Endothelial cell (in vitro differentiated cells): ENCODE measurements at places on chromosomes 13 and 19.

- no peak for DNase-seq
Measured at GRCh38 chr19:1290703-1291651, 5.3 kb downstream of the EFNA2 start.

- peak; percentile 5 for DNase-seq
Measured at GRCh38 chr13:104773775-104774174, 1707.6 kb upstream of the SLC10A2 start.

DNA sequence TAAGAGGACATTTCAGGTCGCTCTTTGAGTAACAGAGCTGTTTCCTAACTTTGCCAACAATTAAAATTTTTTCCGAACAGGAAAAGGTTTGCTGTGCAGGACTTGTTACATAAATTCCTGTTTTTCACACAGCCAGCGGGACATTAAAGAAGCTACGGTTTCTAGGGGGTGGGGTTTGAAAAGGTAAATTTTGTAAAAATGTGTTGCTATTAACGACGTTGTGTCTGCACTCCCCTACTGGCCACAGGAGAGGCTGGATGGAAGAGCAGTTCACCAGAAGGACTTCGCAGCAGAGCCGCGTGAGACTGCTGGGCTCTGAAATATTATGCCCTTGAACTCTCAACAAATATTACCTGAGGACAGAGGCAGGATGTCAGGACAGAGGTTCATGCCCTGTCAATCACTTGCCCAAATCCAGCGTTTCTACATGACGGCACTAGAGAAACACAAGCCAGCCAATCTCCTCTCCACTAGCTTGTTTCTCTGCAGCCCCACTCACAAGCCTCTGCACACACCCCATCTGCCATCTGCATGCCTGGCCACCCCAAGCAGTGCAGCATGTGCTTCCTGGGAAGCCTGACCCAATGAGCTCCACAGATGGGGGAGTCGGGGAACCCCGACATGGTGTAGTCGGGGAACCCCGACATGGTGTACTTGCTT is 102.0 kb downstream of the FOXO1 start:
- DNase-seq, result no peak

- DNase-seq, result peak; percentile 15
Measured at GRCh38 chr19:58154287-58154678, 3.7 kb upstream of the ZNF329 start.

GRCh38 chr13:84570831-84571230 is 688.6 kb upstream of the SLITRK1 start:
- DNase-seq, result no peak

DNA sequence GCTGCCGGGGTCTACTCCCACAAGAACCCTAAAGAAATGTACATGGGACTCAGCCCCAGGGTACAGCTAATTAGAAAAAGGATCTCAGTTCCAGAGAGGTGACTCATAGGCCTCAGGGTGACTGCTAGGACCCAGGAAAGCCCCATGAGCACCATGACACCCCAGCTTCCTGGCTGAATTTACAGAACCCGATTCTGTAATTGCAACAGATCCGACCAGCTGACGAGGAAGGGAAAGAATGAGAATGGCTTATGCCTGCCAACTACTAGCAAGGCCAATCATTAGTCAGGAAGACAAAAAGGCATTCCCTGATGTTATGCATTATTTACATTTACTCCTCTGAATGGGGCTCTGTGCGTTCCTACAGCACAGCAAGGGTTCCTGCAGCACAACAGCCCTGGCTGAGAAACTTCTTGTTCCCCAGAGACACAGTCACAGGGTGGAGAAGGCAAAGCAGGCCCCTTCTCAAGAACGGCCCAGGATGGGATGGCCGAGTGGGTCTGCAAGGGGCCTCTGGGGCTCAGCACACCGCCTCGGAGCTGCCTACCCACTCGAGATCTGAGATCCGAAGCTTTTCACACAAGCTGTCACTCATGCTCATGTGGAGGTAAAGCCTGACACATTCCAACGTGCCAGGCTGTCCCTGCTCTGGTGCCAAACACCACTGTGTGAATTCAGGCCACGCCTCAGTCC is 27.2 kb downstream of the PBX4 start:
- DNase-seq, result no peak

- DNase-seq, result peak; percentile 88
Measured at GRCh38 chr19:5436106-5436947, 18.9 kb upstream of the ZNRF4 start.

GRCh38 chr13:69769608-69770007 is 338.0 kb upstream of the ATXN8OS start:
- no peak for DNase-seq

- no peak for DNase-seq
Measured at GRCh38 chr19:57815247-57816075, 748 bp upstream of the ZNF552 start.

DNA sequence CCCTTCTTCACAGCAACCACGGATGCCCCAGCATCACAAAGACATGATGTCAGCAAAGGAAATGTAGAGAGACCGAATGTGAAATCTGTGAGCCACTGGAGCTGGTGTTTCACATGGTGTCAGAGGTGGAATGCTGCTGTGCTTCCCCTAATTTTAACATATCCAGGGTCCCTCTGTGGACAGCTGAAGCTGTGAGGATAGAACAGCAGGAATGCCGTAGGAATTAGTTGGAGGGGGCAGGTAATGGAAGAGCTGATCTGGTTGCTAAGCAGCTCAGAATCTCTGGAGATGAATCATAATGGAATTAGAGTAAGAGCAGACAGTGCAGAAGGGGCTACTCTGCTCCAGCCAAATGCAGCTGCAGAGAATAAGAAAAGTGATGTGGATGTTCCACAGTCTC is 68.9 kb upstream of the ZNF835 start:
- no peak for DNase-seq

GRCh38 chr13:97986835-97987234 is 33.4 kb downstream of the IPO5 start:
- DNase-seq, result no peak

- DNase-seq, result no peak
Measured at GRCh38 chr13:42048342-42048683, at the start of gene DGKH. Gene DGKH, plus strand, starts transcription at chr13:42048648. Its CDS starts 126 bp downstream, at chr13:42048774.

GRCh38 chr13:32938907-32939306 is 77.3 kb upstream of the KL start:
- DNase-seq, result no peak

DNA sequence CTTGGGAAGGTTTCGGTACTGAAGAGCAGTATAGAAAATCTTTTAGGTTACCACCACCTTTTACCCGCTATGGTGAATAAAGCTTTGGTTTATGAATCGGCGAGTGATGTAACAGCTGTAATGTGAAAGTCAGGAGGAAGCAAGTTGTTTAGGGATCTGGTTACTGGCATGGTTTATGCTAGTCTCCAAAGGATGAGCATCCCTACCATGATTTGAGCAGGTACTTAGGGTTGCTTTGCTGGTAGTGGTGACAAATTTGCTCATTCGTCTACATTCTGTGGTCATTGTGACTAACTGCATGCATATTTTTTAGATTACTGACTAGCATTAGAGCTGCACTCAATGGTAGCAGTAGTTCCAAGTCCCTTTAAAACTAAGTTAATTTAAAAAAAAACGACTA is 104.1 kb downstream of the FRY start:
- no peak for DNase-seq

GRCh38 chr19:16536130-16536529 is 6.1 kb downstream of the CHERP start:
- DNase-seq, result no peak

- no peak for DNase-seq
Measured at GRCh38 chr19:2289714-2290435, 7.9 kb upstream of the PEAK3 start.

GRCh38 chr13:41708713-41709112 is 251.4 kb downstream of the RGCC start:
- no peak for DNase-seq

DNA sequence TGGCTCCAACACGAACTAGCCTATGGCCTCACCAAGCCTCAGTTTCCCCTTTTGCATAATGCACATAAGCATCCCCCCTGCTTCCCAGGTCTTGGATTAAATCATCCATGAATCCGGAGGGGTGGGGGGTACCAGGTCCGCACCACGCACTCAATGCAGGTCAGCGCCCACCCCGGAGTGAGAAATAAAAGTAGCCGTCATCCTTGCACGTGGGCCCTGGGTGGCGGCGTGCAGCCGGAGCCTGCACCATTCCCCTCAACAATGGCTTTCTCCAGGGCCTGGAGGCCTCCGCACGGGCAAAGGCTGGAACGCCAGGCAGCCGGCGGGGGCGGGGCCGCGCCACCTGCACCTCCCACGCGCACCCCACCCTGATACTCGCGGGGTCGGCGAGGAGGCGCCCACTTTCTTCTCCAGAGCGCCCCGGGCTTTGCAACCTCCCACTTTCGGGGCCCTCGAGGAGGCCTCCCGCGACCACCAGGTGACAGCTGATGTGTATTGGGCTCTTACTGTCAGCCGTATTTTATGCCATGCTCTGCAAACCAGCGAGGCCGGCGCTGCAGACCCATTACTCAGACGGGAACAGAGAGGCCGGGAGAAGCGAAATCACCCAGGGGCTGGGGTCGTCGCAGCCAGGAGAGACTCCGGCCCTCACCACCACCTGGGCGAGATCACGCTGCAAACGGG is 767 bp upstream of the GADD45B start:
- no peak for DNase-seq

DNA sequence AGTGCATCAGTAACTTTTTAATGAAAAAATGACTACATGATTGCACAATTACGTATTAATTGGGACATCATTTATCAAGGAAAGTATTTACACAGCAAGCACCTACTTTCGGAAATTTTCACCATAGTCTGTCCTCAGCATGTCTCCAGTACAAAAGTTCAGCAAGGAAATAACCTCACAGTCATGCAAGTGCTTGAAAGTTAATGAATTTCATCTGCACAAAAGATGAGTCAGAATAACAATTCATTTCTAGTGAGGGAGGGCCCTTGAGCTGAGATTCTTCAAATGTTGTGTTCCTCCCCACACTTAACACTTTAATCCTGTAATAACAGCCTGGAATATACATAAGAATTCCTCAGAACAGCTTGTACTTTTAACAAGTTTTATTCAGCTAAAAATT is 49.0 kb upstream of the OXGR1 start:
- DNase-seq, result no peak

DNA sequence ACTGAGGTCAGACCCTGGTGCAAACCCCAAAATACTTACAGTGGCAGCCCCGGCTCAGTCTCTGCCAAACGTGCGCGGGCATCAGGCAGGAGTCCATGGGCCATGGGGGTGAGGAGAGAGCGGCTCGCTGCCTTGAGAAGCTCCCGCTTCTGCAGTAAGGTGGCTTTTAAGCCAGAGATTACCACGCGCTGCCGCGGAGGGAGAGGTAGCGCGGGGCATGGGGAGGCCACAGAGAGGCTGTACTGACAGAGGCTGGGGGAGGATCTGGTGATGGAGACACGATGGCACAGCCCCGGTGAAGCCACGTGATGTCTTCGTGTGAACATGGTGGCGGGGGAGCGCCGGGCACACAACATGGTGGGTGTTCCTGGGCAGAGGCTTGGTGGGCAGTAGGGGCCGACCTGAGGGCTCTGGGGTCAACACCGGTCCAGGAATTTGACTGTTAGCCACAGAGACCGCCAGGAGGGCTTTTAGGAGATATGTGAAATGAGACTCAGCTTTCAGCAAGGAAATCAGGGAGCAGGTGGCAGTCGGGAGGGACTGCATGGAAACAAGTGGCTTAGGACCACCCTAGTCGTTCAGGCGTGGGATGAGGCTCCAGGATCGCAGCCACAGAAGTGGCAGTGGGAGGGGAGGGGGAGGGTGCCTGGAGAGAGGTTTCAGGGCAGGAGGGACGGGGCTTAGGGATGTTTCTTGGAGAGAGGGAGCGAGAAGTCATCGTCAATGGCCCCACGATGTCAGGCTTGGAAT is 24.1 kb downstream of the MCF2L start:
- no peak for DNase-seq

GRCh38 chr19:32017176-32017953 is 328.0 kb upstream of the ZNF507 start:
- DNase-seq, result no peak

DNA sequence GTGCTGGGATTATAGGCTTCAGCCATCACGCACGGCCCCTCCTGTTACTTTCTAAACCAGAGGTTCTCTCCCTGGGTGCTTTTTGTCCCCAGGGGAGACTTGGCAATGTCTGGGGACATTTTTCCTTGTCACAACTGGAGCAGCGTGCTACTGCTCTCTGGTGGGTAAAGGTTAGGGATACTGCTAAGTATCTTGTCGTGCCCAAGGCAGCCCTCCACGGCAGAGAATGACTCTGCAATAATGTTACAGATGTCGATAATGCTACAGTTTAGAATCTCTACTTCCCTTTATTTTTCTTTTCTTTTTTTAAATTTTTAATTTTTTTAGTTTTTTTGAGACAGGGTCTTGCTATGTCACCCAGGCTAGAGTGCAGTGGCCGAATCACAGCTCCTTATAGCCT is 38.0 kb downstream of the ADGRE1 start:
- DNase-seq, result no peak

DNA sequence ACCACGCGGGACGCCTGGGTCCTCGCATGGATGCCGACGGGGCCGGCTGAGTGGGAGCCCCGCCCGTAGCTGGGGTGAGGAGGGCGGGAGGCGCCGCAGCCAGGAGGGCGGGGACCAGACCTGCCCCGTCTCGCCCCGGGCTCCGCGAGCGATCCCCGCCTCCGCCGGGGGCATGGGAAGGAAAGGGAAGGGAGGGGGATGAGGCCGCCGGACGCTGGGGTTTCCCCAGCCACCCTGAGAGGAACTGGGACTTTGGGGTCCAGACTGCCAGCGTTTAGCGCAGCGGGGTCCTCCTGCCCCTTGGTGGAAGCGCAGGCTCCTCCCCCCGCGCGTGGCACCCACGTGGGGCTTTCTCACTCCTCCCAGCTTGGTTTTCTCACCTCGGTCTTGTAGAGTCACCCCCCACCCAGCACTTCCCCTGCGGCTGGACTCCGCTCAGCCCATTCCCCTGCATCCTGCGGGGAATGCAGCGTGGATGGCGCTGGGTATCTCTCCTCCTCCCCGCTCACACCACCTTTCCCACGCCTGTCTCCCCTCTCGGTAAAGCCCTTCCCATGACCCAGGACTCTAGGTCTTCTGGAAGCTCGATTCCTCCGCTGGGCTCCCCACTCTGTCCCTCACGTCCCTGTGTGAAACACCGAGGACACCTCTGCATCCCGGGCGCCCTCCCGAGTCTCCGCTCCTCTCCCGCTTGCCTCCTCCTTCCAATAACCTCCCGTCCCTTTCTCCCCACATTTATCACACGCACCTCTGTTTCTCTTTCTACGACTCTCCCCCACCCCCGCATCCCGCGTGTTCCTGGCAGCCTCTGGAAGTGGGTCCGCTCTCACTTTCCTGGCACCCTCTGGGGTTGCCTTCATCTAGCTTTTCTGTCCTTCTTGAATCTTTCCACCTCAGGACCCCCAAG is 2.1 kb downstream of the TGFB1 start:
- DNase-seq, result peak; percentile 63

DNA sequence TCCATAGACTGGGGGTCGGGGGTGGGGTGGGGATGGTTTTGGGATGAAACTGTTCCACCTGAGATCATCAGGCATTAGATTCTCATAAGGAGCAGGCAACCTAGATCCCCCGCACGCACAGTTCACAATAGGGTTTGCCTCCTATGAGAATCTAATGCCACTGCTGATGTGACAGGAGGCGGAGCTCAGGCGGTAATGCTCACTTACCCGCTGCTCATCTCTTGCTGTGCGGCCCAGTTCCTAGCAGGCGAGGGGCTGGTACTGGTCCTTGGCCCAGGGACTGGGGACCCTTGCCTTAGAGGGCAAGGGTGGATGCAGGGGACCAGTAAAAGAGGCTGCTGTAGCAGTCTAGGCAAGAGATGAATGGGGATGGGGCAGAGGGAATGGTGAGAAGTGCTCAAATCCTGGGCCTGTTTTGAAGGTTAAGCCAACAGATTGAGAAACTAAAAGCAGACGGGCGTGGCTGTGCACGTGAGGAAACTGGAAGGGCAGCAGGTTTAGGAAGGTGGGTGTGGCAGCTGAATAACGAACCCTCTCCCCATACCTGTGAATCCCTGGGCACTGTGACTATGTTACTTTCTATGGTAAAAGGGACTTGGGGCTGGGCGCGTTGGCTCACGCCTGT is 1.5 kb upstream of the ERICH4 start:
- DNase-seq, result no peak
